ENCODE measurements at places on chromosomes 1 and 21.
A peak's percentile ranks its signal among the peaks of the same experiment; 100 is the strongest.

GRCh38 chr1:51073456-51073855 lies 28.6 kb upstream of the C1orf185 start:
- no peak for DNase-seq

DNA sequence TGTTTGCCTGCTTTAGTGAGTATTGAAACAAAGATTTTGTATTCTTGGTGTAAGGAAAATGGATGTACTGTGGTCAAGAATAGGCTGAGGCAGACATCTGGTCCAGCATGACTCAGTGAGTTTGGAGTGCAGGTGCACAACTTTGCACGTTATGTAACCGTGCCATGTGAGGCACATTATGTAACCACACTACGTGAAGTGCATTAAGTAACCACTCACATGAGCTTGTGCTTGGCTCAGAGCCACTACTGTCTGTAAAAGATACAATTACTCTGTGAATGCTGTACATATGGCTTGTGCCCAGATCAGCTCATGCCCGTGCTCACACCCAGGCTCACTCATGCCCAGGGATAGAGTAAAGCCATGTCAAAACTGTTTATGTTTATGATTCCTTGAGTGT lies 216.8 kb downstream of the CTH start:
- DNase-seq, result no peak

- peak; percentile 20 for DNase-seq
Measured at GRCh38 chr21:29396951-29397455, 98.3 kb downstream of the BACH1 start.

- DNase-seq, result peak; percentile 1
Measured at GRCh38 chr1:13935336-13935735, 235.3 kb downstream of the PRDM2 start.

DNA sequence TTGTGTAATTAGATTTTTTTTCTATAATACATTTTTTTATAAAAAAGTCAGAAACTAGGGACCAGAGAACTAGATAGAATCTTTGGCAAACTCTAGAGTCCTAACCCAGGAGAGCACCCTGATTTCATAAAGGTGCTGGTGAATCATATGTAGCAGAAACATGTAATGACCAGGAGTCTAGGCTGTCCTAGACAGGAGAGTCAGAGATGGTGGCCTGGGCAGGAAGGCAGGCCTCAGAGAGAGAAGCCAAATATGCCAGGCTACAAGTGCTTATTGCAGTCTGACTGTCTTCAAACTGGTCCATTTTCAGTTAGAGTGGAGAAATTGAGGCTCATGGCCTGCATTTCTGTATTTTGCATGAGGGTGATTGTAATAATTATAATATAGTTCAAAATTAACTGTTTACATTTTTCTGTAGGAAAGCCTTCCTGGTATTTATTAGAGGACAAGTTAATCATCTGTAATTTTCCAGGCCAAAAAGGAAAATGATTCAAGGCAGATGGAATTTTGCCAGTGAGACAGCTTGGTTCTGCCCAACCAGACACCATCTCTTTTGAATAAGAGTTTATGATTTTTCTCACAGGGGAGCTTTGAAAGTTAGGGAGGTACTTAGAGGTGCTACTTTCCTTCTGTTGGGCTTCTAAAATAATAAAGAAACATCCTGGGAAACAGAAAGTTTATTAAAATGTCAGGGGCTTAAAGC lies 129.8 kb downstream of the S1PR1 start:
- DNase-seq, result no peak

GRCh38 chr21:43272591-43272990 lies 103.8 kb downstream of the CRYAA start:
- no peak for DNase-seq

DNA sequence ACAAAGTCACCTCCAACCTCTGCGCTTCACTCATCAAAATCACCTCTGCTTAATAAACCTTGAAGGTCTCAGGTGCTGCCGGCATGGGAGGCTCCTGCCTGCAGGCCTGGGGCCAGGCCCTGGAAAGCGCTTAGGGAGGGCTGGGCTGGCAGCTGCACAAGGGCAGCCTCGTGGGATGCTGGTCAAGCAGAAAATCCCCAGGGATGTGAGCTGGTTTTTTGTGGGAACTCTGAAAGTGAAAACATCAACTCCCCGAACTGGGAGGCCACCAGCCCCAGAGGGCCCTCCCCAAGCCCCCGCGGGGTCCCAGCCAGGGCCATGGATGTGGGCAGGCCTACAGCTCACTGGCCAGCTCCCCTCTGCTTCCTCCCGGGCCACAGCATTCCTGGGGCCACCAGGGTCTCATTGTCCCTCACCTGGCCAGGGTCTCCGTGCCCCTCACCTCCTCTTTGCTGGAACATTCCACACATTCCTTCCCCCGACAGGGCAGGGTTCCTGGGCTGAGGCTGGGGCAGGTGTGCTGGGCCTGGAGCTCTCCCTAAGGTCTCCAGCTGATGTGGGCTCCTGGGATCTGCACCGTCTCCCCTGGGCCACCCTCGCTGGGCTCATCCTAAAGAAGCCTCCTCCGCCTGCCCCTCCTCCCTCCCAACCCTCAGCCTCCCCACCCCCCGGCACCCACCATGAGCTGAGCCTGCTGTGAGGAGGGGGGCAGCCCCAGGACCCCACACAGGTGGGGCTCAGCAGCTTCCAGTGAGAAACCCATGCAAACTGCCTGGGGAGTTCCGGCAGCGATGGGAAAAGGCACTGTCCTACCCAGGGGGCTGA lies 36.0 kb upstream of the POFUT2 start:
- no peak for DNase-seq
